ENCODE measurements at places on chromosomes 1 and 21.

GRCh38 chr1:59601041-59601441 lies 213.7 kb upstream of the HOOK1 start:
- no peak for DNase-seq

DNA sequence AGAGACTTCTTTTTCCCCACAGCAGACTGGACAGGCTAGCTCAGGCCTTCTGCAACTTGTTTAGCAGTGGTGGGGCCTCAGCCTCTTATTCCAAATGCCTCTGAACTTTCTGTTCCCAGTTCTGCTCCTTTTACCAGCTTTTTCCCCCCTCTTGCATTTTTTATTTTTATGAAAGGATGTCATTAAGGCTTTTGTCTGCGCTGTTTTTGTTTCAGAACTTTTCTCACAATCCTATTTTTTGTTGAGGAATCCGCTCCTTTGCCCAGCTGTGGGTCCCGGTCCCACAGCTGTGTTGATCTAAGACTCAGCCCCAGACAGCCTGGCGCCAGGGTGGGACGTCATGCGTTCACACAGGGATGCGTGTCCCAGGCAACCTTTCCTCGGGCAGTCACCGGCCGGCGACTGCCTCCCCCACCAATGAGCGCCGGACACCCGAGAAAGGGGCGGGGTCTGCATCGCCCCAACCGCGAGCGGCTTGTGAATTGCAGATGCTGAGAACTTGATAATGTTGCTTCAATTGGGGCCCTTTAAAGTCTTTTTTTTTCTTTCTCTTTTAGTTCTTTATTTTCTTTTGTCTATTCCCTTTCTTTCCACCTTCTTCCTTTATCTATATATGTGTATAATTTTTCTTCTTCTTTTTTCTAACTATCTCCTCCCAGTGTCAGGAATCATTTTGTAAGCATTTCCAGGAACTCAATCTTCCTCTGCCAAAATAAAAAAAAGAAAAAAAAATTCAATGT lies 3.0 kb upstream of the ID3 start:
- DNase-seq: peak; percentile 81

DNA sequence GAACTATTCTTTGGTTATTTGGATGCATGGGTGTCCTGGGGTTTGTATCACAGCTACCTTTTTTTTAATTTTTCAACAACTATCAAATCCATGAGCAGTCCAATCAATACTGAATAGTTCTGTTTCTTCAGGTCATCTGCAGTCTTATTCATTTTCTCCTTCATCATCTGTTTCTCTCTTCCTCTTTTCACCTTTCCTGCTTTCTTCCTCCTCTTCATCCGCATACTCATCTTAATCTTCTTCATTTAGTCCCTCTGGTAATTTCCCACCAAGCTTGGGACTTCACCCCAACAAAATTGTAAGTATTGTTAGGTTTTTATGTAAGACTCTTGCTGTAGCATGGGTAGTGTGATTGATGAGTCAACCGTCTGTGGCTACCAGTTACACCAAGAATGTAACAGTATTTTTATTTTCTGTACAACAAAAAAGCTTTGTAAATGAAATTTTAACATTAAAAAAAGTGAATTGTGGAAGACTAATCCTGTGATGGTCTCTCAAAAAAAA lies 184.1 kb upstream of the RNPC3 start:
- no peak for DNase-seq

GRCh38 chr1:179707406-179707805 lies 35.7 kb upstream of the FAM163A start:
- DNase-seq: no peak

DNA sequence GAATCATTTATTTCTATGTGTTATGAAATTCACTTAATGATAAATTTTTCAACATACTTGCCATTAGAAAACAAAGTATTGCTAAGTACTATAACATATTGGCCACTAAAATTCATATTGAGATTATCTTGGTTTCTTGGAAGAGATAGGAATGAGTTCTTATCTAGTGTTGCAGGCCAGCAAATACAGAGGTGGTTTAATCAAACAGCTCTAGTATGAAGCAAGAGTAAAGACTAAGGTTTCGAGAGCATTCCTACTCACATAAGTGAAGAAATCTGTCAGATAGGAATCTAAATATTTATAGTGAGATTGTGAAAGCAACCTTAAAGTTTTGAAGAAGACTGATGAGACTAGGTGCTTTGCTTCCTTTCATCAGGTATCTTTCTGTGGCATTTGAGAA lies 37.9 kb upstream of the FOXE3 start:
- no peak for DNase-seq

GRCh38 chr1:81345110-81345509 lies 455.6 kb upstream of the ADGRL2 start:
- DNase-seq: no peak

DNA sequence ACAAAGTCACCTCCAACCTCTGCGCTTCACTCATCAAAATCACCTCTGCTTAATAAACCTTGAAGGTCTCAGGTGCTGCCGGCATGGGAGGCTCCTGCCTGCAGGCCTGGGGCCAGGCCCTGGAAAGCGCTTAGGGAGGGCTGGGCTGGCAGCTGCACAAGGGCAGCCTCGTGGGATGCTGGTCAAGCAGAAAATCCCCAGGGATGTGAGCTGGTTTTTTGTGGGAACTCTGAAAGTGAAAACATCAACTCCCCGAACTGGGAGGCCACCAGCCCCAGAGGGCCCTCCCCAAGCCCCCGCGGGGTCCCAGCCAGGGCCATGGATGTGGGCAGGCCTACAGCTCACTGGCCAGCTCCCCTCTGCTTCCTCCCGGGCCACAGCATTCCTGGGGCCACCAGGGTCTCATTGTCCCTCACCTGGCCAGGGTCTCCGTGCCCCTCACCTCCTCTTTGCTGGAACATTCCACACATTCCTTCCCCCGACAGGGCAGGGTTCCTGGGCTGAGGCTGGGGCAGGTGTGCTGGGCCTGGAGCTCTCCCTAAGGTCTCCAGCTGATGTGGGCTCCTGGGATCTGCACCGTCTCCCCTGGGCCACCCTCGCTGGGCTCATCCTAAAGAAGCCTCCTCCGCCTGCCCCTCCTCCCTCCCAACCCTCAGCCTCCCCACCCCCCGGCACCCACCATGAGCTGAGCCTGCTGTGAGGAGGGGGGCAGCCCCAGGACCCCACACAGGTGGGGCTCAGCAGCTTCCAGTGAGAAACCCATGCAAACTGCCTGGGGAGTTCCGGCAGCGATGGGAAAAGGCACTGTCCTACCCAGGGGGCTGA lies 36.0 kb upstream of the POFUT2 start:
- DNase-seq: no peak

DNA sequence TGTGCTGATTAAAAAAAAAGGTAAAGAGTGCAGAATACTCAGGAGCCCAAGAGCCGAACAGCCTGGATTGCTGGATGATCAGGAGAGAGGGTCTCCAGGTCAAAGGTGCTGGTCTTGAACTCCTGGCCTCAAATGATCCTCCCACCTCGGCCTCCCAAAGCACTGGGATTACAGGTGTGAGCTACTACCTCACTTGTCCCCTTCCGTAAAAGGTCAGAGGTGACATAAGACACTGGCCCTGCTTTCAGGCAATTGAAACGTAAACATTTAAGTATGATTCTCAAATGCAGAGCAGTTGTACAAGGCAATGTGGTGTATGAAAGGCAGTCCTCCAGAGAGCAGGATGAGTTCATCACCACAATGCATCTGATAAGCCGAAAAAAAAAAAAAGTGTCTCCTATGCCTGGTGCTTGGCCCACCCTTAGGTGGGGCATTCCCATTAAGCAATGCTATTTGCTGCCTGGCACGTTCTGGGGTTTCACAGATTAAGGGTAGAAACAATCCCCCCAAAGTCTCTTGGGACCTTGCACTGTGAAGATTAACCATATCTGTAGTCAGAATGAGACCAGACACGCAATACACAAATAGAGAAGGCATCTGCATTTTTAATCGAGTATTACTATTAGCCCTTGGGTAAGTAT lies 47.7 kb downstream of the PARP1 start:
- DNase-seq: no peak

GRCh38 chr1:176752505-176752904 lies 289.5 kb downstream of the PAPPA2 start:
- no peak for DNase-seq

- DNase-seq: no peak
These were observed 36.6 kb downstream of the DMRTB1 start for GRCh38 chr1:53495633-53496345.

DNA sequence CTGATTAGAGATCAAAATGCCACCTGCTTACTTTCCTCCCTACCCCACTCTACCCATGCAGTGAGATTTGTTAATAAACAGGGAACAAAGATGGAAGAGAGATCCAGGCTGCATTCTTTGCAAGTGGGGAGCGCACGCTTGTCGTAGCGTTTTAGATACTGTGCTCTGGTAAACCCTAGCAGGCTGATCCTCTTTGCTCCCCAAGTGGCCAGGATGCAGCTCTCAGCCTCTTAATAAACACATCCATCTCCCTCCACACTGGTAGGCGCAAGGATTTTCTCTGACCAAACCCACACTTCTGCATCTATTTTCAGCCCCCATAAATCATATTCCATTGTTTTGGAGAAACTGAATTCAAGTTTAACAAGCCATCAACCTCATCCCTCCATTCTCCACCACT lies 2.9 kb downstream of the PGBD5 start:
- no peak for DNase-seq

GRCh38 chr1:202551683-202552082 lies 158.6 kb downstream of the SYT2 start:
- no peak for DNase-seq

Measured in amygdala (tissue), 56 donors.